ENCODE measurements at places on chromosomes 6 and 20. TPM values are rescaled to one million over a fixed set of nuclear protein-coding genes. Genes with fewer than 3 reads are reported as not detected.

C20orf96 gene
- 0.57 TPM for total RNA-seq

LINC00237 gene
- not detected for total RNA-seq

RBBP8NL gene
- total RNA-seq: not detected

GRCh38 chr6:47335466-47335865 lies 25.8 kb upstream of the TNFRSF21 start:
- DNase-seq: no peak

DNA sequence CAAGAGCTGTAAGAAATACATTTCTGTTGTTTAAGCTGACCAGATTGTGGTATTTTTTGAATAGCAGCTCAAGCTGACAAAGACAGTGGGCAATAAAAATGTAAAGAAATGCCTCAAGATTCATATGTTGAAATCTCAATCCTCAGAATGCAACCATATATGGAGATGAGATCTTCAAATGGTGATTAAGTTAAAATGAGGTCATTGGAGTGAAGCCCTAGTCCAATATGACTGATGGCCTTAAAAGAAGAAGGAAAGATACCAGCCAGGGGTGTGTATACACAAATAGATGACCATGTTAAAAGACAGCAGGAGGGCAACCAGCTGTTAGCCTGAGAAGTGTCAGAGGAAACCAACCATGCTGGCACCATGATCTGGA lies 7.1 kb upstream of the DDO start:
- no peak for DNase-seq

GRCh38 chr6:162273986-162274385 lies 453.6 kb downstream of the PRKN start:
- DNase-seq: no peak

GRCh38 chr6:167053895-167054530 lies 54.8 kb downstream of the CEP43 start:
- no peak for DNase-seq

- no peak for DNase-seq
Measured at GRCh38 chr6:69019832-69020231, 384.8 kb downstream of the ADGRB3 start.

RAB44 gene
- under 0.01 TPM for total RNA-seq

DNA sequence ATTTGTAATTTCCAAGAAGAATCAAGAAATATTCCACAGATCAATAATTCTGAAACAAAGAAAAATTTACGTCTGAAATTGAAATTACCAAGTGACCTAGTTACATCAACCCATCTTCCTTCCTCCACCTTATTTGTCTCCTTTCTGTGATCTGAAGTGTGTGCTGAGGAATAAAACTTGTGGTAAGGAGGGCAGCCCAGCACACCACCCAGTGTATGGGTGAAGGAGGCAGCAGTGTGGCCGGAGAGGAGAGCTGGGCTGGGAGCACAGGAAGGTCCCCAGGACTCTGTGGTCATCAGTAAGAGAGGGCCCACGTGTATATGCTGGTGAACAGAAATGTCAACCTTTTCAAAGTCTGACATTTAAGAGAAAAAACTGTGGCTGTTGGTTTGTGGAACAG lies 11.3 kb upstream of the CCR6 start:
- DNase-seq: no peak

DNA sequence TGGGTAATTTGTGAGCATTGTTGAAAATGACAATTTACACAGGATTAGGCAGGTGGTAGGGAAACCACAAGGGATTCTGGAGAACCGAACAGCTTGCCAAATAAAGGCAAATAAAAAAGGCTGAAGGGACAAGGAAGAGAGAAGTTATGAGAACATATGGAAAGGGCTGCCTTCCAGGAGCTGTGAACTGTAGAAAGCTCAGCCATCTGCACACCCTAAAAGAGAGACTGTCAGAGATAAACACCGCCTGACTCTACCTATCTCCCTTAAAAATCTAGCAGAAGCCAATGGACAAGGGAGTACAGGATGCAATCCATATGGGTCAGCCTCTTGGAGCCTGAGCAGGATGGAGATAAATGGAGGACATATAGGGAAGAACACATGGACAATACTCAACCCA lies 12.7 kb upstream of the SLC17A1 start:
- DNase-seq: no peak

- DNase-seq: peak; percentile 83
Measured at GRCh38 chr6:21914121-21914973, 320.8 kb downstream of the SOX4 start.

- DNase-seq: no peak
Measured at GRCh38 chr6:167077241-167077932, 45.5 kb upstream of the CCR6 start.

DNA sequence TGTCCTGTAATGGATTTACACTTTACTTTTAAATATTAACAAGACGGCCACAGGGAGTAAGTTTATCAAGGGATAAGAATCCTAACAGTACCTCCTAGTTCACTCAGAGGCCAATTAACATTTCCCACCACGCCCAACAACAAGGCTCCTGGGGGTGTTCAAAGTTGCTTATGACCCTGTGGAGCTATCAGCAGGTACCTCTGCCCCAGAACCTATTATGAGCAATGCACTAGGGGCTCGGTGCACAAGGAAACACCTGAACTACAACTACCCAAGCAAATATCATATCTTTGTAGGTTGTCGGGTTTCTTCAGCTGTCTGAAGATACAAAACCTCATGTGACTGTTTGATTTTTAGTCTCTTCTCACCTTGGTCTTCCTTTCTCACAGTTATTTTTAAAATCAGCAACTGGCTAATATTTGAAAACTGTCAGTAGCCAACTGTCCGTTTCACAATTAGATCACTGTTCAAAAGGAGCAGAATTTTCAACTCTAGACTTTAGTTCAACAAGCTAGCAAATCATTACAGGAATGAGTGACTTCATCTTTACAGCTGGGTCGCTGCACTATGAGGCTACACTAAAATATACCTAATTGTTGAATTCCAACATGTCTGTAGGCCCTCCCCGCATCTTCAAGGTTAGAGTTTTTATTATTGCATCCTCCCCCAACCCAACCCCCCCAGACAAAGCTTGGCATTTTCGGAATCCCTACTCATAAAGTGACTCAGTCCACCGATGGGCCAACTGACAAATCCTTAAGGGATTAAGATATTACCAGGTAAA lies 38.1 kb downstream of the B4GALT5 start:
- DNase-seq: peak; percentile 28

GRCh38 chr6:101279410-101279809 lies 114.1 kb upstream of the GRIK2 start:
- DNase-seq: no peak

GRCh38 chr6:166446146-166446545 lies 63.4 kb upstream of the MPC1 start:
- no peak for DNase-seq

- DNase-seq: no peak
Measured at GRCh38 chr20:7657569-7657968, 282.7 kb downstream of the HAO1 start.

GRCh38 chr20:17935186-17935585 lies 33.4 kb downstream of the SNX5 start:
- no peak for DNase-seq

DNA sequence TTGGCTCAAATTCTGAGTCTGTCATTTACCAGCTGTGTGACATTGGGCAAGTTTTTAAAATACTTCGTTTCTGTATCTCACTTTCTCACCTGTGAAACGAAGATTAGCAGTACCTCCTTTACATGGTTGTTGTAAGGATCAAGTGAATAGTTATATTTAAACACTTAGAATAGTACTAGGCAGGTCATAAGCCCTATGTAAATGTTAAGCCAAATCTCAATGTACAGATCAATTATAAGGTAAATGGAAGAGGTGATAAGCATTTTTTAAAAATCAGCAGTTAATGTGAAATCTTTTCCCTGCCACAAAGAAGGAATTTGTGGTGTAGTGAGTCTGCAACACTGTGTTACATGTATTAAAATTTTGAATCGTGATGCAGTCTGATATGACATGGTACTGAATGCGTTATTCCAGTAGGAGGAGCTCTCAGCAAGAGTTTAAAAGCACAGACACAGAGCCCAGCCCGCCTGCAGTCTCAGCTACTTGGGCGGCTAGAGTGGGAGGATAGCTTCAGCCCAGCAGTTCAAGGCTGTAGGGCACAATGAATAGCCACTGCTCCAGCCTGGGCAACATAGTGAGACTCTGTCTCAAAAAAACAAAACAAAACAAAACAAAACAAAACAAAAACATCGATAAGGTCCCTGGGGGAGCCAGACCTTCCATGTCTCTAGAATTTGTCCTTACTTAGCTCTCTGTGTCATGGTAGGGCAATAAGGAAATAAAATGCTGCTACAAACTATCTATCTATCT lies 46.0 kb downstream of the GTF2H5 start:
- peak; percentile 74 for DNase-seq

- DNase-seq: peak; percentile 61
Measured at GRCh38 chr6:29887330-29887818, 55.0 kb upstream of the HLA-A start.

CD93 gene
- total RNA-seq: under 0.01 TPM

- no peak for DNase-seq
Measured at GRCh38 chr6:56311061-56311460, 63.7 kb upstream of the COL21A1 start.

ELOVL2 gene
- 11.3 TPM for total RNA-seq

C6orf132 gene
- total RNA-seq: not detected

DNA sequence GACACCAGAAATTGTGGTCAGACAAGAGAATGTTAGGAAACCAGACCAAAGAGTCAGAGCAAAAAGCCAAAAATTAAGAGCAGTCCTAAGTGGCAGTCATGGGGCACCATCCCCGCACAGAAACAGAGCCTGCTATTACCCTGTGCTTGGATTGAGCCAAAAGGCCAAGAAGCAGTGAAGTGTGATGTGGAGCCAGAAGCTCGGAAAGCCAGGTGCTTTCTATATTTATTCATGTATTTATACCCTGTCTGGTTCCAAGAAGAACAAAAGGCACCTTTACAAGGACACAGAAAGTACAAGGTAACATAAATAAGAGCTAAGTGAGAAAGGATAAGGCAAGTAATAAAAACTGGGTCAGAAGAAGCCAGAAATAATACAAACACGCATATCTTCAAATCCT lies 336.2 kb upstream of the CNR1 start:
- DNase-seq: no peak
